Stimulated activated CD8-positive, alpha-beta memory T cell treated with anti-CD3 and anti-CD28 coated beads, Interleukin-7, amount 100 ng/mL, for 1 hour (primary cell): ENCODE measurements at places on chromosomes 3 and 15.

DNA sequence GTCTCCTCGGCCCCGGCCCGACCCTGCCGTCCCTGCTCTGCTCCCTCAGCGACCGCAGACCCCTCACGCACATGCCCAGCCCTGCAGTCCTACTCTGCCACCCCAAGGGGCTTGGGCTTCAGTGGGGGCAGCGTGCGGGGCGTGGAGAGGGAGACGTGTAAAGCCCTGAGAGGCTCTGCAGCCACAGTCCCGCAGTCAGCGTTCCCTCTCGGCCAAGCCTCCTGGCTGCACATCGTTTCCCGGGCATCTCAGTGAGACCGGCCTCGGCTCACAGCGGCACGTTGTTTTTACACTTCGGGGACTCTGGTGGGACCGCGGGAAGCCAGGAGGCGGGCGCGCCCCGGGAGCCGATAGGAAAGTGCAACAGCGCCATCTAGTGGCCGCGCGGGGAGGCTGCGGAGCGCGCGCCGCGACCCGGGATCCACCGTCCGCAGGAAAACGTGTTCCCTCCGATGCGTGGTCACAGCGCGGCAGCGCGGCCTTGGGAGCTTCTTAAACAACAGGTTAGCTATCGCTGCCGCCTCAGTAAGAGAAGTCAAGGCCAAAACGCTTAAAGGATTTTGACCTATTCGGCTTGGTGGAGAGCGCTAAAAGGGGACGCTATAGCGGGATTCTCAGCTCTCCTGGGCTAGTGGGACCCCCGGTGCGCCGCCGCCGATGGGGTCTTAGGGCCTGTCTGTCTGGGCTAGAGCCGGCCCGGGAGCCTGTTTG lies 226.8 kb upstream of the IGF1R start:
- DNase-seq, result peak; percentile 40

DNA sequence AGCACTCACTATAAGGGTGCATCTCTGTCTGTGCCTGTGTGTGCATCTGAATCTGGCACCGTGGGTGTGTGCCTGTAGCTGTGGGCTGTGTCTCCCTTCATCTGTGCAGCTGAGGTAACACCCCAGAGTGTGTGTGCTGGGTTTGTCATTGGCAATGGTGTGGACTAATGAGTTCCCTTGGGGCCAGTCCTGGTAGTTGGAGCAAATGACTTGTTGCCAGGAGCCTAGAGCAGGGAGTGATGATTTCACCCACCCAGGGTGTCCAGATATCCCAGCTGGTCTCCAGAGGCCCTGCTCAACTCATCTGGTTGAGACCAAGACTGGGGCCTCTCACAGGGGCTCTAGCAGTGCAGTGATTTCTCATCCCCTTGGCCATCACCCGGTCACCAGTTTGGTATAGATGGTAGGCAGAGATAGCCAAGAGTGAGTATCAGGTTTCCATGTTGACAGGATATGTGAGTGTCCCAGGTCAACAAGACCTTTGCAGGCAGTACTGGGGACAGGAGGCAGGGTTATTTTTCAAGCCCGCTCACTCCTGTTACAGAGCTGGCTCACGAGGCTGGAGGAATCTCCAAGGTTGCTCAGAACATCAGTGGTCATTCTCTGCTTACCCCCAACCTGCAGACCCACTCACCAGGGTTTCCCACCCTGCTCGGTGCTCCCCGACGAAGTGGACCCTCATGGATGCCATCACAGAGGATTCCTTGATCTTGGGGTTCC lies 4.1 kb upstream of the HDAC11 start:
- DNase-seq, result no peak

DNA sequence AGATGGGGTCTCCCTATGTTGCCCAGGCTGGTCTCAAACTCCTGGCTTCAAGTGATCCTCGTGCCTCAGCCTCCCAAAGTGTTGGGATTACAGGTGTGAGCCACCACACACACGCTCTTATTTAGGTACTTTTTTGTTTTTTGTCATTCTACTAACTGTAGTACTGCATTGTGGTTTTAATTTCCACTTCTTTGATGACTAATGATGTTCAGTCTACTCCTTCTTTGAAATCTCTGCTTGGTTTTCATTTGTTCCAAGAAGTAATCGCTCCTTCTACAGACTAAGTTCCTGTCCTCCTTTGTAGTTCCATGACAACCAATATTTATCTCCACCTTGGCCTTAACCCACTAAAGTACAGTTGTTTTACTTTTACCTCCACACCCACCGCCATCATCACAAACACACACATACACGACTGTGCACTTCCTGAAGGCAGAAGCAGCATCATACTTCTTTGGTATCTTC lies 529 bp upstream of the DLEC1 start:
- DNase-seq, result no peak

GRCh38 chr3:108287146-108287545 lies 9.2 kb upstream of the HHLA2 start:
- DNase-seq, result no peak

GRCh38 chr15:44427756-44428724 lies 611 bp downstream of the CTDSPL2 start:
- DNase-seq, result peak; percentile 24

DNA sequence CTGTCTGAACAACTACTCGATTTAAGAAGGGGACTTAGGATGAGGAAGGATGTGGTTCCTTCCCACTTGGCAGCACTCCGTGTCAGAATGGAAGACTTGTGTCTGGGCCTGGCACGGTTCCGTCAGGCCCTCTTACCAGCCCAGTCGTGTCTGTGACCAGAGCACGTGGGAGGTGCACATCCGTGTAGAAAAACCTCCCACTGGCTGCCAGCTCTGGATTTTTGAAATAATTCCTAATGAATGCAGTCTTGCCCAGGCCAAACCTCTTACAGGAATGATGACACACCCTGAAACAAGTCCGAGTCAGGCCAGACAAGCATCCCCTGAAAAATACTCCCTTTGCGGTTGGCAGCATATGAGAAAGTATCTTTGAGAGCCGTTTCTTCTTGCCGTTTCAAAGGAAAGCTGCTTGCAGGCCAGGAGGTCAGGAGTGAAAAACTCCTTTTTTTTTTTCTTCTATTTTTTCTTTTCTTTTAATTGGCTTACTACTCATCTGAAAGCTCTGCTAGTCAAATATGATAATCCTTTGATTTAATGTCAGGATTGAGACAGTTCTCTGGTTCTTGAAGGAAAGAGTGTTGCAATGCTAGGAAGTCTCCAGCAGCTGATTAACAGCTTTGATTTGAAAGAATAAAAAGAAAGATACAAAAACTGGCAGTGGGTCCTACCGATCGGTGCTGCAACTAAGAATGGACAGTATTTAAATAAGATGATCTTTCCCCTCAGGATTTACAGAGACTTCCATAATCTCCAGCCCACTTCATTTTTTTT lies 19.8 kb downstream of the IL1RAP start:
- DNase-seq, result no peak

GRCh38 chr15:40538976-40539375 lies 25.9 kb downstream of the CCDC32 start:
- DNase-seq, result no peak

- no peak for DNase-seq
These were observed 34.1 kb upstream of the CACNA1D start for GRCh38 chr3:53460326-53460725.

GRCh38 chr3:178618197-178618596 lies 82.0 kb downstream of the KCNMB2 start:
- DNase-seq, result no peak

DNA sequence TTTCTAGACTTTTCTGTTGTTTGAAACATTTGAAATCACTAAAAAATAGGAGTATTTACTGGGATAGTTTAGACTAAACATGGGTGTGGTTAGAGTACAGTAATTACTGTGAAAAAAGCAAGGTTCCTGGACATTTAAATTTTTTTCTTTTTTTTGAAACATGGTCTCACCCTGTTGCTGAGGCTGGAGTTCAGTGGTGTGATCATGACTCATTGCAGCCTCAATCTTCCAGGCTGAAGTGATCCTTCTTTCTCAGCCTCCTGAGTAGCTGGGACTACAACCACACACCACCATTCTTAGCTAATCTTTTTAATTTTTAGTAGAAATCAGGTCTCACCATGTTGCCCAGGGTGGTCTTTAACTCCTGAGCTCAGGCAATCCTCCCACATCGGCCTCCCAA lies 20.4 kb upstream of the CELF6 start:
- no peak for DNase-seq

GRCh38 chr15:78243491-78243941 lies 9.2 kb upstream of the ACSBG1 start:
- DNase-seq, result no peak

DNA sequence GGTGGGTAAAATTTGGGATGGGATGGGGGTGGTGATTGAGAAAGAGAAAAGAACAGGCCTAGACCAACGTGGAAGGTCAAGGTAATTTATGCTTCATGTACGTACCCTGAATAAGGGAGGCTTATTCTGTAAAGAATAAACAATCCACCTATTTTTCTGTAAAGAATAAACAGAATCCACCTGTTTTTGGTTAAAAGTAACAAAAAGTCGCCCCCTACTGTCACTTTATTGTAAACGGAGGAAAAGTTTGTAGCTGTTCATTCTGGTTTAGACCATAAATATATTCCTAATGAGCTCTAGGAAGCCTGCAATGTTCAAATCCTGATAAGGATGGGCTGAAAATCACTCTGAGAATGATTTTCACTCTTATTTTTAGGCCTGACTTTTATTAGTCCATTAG lies 23.5 kb upstream of the SQOR start:
- no peak for DNase-seq

GRCh38 chr15:64066451-64066850 lies 20.2 kb upstream of the DAPK2 start:
- no peak for DNase-seq

GRCh38 chr3:59163953-59164352 lies 114.1 kb upstream of the CFAP20DC start:
- DNase-seq, result no peak

DNA sequence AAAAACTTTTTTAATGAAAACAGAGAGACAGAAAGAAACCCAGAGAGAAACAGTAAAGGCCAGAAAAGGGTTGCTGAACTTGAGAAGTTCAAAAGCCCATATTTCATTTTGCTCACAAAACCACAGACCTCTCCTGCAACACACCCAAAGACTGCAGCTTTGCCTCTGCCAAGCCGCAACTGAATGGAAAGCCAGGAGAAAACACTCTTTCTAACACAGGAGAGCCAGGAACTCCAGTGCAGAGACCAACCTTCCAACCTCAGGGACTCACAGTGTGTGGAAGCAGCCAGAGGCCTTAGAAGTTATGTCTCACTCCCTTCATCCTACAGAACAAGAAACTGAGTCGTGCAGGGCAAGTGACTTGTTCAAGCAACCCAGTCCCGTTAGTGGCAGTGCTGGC lies 163.1 kb upstream of the HES1 start:
- DNase-seq, result no peak

- DNase-seq, result no peak
These were observed 87.3 kb downstream of the PEX5L start for GRCh38 chr3:179949412-179949811.

DNA sequence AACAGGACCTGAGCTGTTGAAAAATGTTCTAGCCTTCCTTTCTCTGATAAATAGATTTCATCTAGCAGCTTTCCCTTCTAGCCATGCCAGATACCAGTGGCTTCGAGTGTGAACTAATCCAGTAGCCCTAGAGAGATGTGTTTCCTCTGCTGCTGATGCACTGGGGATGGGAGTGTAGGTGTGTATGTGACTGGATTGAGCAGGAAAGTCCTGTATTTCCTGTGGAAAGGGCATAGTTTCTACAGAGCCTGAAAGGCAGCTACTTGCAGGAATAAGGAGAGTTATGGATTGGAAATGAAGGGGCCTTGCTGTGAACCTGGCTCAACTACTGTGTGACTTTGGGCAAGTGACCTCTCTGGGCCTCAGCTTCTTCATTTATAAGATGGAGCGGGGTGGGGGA lies 8.6 kb downstream of the TIMP4 start:
- DNase-seq, result no peak

GRCh38 chr15:41648097-41648496 lies 12.1 kb upstream of the MGA start:
- DNase-seq, result no peak

GRCh38 chr3:40939741-40940130 lies 259.6 kb upstream of the CTNNB1 start:
- DNase-seq, result no peak

DNA sequence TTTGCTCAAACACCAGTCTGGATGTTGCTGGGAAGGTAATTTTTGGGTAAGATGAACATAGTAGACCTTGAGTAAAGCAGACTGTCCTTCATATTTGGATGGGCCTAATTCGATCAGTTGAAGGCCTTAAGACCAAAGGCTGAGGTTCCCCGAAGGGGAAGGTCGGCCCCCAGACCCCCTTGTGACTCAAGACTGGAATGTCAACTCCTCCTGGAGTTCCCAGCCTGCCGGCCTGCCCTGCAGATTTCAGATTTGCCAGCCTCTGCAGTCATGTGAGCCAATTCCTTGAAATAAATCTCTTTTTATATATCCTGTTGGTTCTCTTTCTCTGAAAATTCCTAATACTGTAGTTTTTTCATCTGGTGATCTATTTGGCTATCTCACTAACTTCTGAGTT lies 146.5 kb downstream of the APBA2 start:
- DNase-seq, result no peak

- DNase-seq, result no peak
These were observed 30.8 kb downstream of the CCDC80 start for GRCh38 chr3:112610121-112610520.

- no peak for DNase-seq
These were observed 111.4 kb downstream of the CMSS1 start for GRCh38 chr3:99928771-99929744.

DNA sequence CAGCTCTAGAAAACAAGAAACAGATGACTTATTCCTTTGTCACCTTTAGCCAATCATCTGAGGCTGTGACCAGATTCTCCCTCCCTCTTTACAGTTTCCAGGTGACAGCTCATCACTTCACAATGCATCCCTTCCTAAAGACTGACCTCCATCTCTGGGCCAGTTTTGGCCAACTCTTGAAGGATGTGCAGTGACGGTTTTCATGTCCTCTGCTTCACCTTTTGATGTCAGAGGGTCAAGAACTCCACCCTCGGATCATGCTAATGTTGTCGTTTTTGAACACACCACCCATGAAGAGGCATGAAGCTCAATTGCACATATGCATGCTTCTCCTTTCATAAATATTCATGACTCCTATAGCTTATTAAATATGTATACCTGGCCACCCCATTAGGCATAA lies 161.2 kb upstream of the SYNPR start:
- DNase-seq, result no peak

GRCh38 chr3:134677987-134678308 lies 27.1 kb upstream of the KY start:
- no peak for DNase-seq

GRCh38 chr3:132268956-132269355 lies 48.3 kb upstream of the ACP3 start:
- no peak for DNase-seq

DNA sequence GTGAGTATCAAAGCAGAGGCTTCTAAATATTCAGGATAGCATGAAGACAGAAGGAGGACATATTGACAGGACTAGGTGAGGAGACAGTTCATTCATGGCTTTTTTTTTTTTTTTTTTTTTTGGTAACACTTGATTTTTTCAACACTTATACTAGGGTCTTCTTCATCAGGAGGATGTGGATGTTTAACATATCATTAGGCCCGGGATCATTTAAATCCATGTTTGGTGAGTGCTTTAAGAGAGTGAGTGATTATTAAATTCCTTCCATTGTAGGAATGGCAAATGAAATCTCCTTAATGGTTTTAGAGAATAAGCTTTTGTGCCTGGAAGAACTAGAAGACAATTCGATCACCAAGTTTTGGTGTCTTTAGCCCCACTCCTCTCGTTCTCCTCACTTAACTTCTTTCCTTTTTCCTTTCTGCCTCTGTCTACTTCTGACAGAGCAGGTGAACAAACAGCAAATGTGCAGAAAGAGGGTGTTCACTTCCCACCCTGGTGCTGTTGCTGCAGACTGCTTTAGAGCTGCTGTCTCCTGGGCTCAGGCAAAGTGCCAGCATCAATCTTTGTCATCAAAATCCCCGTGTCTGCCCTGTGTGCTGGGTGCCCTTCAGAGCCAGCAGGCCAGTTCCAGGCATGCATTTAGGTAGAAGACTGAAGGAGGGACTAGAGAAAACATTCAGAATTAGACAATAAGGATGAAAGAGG lies 35.6 kb upstream of the RAB11A start:
- no peak for DNase-seq
